Left ventricle myocardium inferior (tissue), 1 donor: ENCODE measurements at places on chromosomes 11 and 22.
A peak's percentile ranks its signal among the peaks of the same experiment; 100 is the strongest.

DNA sequence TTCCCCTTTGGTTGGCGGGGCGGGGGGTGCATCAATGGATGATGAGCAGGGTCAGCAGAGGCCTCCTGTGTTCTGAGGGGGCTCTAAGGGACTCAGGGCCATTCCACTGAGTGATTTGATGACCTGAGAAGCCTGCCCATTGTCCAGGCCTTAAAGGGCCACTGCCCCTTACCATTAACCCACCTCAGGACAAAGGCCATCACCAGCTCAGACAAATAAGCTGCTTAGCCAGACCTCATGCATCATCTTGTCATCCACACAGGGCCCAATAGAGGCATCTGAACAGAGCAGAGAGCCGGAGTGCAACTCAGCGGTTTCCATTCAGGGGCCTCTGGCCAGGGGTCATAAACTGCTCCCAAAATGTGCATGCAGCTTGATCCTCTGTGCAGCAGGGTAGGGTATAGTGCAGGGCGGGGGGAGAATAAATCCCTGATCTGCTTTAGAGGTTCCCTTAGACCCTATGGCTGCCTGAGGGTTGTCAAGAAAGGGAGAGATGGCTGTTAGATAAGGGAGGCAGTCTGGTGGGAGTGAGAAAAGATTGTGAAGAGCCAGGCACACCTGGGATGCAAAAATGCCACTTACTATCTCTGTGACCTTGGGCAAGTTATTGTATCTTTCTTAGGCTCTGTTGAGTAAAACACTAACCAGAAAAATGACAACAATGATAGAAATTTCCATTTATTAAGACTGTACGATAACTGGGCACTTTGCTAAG, 375.5 kb upstream of the NARS2 start:
- DNase-seq = no peak

GRCh38 chr22:49962012-49962750, 1.6 kb downstream of the PIM3 start:
- peak; percentile 91 for DNase-seq

DNA sequence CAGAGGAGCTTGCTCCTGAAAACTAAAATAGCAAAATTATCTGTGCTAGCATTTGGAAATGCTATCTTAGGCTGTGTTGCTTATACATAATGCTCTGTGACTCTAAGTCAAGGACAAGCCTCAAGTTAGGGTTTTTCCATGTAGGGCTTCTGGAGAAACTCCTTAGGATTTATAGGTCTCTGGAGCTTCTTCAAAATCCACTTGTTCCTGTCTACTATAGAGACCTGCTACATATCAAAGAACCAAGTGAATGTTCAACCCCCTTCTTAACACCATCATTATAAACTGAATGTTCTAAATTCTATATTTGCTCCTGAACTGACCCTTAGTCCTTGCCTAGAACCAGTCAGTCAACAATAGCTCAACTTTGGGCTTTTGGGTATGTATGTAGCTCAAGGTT, 523.1 kb upstream of the CCDC90B start:
- no peak for DNase-seq

DNA sequence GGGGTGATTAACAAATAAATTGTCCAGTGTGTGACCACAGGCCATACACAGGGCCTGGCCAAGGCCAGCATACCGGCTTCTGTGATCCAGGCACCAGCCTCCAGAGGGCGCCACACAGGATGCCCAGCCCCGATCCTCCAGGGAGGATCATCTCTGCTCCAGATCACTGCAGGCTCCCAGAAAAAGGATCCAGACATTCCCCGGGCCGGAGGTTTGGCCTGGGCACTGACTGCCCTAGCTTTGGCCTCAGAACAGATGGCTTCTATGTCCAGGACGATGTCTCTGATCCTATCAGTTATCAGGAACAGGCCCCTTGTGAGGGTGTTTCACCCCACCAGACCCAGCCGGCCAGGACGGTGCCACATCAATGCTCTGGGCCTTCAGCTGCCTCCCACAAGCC, 74.5 kb upstream of the LMO1 start:
- peak; percentile 43 for DNase-seq

DNA sequence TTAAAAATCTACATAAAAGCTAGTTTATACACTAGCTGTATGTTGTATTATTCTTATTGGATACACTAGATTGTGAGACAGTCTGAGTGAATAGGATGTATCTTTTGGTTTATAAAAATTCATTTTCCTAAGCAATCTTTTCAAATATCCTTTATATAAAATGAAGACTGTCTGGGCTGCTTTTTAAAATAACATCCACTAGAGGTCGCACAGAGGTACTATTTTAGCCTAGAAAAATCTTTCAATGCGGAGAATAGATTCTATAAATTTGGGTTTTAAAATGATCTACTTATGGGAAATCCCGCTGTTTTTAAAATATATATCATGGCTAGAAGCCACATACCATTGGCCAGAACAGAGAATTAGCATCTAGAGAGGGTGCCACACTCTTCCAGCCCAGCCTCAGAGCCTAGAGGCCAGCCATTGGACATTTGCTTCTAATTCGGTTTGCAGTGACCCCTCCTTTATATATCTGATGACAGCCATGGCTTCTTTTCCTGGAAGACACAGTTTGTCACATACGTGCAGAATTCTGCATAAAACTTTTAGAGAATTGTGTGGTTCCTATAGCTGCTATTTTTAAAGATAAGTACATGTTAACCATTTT, 7.3 kb downstream of the C11orf97 start:
- DNase-seq = no peak

DNA sequence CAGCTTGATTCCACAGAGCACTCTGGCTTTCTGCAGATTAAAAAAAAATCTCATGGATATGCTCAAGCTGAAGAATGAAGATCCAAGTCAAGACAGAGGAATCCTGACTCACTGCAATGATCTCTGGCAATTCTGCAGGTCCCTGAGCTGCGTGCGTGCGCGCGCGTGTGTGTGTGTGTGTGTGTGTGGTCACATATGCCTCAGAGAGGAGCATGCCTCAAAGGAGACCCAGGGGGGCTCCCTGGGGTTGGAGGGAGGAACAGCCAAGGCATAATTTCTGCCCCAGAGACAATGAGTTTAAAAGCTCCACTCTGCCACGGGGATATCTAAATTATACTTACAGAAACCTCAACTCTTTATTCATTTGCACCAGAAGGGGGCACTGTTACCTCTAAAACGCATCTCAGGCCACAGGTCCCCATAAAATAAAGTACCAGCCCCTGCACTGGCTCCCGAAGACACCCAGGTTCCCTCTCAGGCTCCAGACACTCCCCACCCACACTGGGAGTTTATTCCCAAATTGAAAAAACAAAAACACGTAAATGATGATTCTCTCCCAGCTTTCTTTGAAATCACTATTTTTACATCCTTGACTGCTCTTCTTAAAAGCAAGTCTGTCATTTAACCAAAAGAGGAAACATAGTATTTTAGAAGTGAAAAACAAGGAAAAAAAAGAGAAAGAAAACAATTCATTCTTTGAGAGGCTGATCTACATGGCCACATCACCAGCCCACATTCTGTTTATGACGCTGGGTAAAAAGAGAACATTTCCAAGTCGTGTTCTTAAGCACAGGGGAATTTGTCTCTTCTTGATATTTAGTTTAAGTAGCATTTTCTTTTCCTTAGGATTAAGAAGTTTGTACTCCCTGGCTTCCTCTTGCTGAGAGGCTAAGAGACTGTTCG, 401.0 kb downstream of the LARGE1 start:
- no peak for DNase-seq

DNA sequence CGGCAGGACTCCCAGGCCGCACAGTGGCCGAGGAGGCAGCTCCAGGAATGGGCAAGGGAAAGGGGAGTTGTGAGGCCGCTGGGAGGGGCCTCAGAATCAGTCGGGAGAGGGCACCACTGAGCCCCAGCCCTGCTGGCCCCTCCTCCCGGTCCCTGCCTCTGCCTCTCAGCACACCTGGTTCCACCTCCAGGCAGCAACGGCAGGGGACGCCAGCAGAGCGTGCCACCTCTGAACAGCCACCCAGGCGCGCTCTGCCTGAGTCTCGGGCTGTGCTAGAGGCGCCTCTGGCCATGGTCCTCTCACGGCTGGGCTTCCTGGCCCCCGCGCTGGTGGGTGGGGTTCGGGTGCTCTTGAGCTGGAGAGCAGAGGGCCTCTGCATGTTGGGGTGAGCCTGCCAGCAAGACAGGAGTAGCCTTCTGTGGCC, 33.0 kb downstream of the MOB2 start:
- DNase-seq = no peak

- DNase-seq = no peak
Measured at GRCh38 chr22:27554106-27554811, 247.3 kb downstream of the MN1 start.

- no peak for DNase-seq
Measured at GRCh38 chr11:132971351-132971750, 561.0 kb downstream of the OPCML start.

- no peak for DNase-seq
Measured at GRCh38 chr11:71255323-71255722, 2.9 kb upstream of the SHANK2 start.

DNA sequence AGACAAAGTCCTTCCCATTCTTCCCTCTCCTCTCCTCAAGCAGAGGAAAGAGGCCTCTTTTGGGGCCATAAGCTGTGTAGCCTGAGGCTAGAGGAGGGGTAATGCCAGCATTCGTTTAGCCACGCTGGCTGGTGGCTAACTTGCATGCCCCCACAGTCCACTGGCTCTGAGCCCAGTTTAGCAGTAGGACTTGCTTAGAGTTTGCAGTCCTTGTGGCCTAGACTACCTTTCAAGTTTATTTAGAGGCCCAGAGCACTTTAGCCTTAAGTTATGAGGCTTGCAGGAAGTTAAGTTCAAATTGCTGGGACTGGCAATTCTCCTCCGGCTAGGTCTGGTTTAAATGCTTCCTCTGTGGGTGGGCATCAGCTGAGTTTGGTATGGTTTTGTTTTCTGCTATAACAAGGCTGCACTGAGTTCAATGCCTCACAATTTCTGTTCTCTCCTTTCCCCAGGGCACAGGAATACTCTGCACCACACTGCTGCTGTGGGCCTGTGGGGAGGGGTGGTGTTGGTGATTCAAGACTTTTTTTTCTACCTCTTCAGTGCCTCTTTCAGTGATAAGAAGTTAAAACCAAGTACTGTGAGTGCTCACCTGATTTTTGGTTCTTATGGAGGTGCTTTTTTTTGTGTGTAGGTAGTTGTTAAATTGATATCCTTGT, 281.0 kb upstream of the C11orf87 start:
- no peak for DNase-seq

DNA sequence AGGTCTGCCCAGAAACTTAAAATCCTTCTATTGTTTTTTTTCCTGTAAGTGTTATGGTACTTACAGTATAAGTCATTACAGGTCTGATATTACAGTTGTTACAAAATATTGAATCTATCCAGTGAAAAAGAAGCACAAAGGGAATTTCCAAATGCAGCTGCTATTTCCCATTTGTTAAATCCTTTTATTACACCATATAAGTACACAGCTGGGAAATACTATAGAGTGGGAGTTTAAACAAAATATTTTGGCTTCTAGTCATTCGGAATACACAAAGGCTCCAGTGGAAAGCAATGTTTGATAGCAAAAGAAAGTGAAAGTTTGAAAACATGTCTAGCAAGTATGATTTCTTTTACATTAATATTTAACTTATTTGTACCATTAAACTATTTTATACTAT, 18.0 kb downstream of the SOX6 start:
- DNase-seq = no peak

- DNase-seq = peak; percentile 20
Measured at GRCh38 chr11:43393765-43394355, 35.1 kb downstream of the TTC17 start.

DNA sequence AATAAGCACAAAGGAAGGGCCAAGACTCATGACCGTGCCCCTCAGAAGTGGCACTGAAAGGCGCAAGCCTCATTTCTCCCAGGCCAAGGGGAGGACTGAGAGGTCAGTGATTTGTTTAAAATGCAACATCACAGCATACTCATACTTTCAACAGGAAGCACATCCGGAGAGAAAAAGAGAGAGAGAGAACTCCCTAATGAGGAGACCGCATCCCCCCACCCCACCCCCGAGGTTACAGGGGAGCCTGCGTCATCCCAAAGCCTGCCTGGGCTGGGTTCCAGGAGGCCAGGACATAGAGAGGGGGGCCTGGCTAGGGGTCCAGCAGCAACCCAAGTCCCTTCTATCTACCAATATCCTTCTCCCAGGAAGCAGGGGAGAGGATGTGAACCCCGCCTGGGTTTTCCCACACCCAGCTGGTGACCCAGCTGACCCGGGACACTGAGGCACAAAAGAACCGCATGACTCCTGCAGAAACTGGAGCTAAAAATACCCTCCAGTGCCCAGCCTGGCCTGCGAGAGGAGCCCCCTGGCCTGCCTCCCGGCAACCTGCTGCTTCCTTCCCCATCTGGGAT, 3.8 kb downstream of the CSNK1E start:
- peak; percentile 78 for DNase-seq

- DNase-seq = no peak
Measured at GRCh38 chr11:69000831-69001242, 12.2 kb downstream of the MRGPRF start.

- DNase-seq = no peak
Measured at GRCh38 chr11:133078591-133079404, 453.5 kb downstream of the OPCML start.

- no peak for DNase-seq
Measured at GRCh38 chr11:14369598-14369997, 10.6 kb upstream of the RRAS2 start.

GRCh38 chr11:117588166-117588810, 208.7 kb downstream of the DSCAML1 start:
- DNase-seq = no peak

GRCh38 chr11:35003186-35003585, 86.8 kb downstream of the PDHX start:
- DNase-seq = no peak

GRCh38 chr11:565921-566509, 5.2 kb downstream of the RASSF7 start:
- DNase-seq = no peak

DNA sequence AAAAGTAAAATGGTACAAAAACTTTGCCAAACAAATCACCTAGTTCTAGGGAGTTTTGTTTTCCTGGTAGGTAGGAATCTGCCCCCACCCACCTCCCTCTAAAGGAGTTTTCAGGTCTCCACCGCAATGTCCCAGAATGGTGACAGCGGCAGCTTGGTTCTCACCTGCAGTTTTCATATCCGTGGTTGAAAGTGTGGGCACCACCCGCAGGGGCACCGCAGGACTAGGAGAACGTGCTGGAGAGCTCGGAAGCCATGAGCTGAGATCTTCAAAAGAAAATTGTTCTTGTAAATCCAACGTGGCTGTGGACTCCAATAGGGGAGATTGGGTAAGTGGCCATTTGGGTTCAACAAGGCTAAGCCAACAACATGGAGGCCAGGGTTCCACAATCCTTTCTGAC, 10.8 kb downstream of the NFRKB start:
- DNase-seq = no peak

DNA sequence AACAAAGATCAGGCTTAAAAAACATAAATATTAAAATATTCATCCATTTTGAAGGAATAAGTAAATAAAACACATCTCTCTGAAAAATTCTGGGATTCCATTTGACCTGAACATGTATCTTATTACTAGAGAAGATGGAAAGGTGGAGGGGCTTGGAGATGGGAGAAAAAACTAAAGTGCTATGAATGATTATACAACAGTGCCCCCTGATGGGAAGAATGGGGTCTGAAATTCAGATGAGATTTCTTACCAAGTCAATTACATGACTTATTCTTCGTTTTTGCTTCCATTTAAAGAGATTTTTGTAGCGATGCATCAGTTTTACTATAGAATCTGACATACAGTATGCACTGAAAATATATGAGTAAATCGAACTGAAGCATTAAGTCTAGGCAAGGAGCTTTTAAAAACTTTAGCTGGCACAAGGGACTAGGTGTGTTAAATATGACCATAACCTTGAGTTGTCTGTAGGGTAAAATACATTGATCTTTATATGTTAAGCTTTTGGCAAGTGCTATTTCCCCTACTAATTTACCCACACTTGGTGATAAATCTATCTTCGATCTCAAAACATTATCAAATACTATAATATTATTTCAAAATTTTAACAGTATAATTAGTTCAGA, 718.8 kb downstream of the CNTN5 start:
- no peak for DNase-seq

GRCh38 chr11:47305734-47306483, 36.0 kb downstream of the MADD start:
- DNase-seq = peak; percentile 78
